ENCODE measurements at places on chromosomes 5 and 9.

DNA sequence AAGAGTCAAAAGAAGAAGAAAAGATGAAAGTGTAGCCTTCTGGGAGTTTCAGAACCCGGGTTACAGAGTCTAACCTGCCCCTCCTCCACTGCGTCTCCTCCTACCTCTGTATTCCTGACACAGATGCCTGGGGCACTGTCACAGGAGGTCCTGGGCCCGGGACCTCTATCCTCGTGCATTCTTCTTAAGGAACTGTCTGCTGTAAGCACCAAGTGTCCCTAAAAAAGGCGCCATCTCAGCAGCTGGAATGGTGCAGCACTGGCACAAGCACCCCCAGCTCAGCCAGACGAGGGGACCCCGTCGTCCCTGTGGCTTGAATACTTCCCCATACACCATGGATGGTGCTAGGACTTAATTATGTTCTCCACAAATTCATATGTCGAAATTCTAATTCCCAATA lies 35.8 kb upstream of the MVB12B start:
- no peak for DNase-seq

DNA sequence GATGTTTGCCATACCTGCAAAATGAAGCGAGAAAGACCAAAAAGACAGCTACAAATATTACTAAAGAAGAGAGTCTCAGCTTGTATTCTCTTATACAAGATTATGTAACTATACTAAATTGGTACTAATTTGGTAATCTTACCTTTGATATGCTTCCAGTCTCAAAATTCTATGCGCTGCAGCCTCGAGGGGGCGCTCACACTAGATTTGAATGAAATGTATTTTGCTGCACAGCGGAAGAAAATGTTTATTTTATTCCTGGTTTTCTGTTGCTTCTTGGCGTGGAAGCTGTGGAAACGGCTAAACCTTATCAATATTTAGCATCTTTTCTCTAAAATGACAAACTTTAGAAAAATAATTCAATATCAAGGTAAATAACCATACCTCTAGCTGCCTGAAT lies 267.0 kb upstream of the NUDT12 start:
- no peak for DNase-seq

DNA sequence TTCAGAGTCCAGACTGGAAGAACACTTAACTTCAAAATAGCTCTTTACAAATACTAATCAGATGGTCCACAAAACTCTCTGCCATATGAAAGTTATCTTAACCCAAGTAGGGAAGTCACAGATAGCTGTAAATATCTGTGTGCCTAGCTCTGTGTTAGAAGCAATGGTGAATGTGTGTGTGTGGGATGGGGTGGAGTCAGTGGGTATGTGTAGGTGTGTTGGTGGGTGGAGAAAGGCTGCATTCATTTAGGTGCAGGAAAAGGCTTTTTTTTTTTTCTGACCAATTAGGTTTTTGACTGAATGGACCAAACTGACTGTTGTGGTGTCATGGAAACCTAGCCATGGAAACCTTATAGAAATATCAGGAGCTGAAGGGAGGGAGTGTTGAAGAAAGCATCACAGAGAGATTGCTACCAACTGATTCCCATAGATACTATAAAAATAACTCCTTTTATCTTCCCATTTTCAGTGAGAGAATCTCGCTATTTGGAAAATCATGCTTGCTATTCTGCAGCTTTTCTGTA lies 156.2 kb upstream of the NR3C1 start:
- DNase-seq, result no peak

- no peak for DNase-seq
Observed at GRCh38 chr5:10307206-10308148, at the start of gene CMBL. Gene CMBL, minus strand, starts transcription at chr5:10307902. Its CDS starts 17,140 bp downstream, at chr5:10290762.

DNA sequence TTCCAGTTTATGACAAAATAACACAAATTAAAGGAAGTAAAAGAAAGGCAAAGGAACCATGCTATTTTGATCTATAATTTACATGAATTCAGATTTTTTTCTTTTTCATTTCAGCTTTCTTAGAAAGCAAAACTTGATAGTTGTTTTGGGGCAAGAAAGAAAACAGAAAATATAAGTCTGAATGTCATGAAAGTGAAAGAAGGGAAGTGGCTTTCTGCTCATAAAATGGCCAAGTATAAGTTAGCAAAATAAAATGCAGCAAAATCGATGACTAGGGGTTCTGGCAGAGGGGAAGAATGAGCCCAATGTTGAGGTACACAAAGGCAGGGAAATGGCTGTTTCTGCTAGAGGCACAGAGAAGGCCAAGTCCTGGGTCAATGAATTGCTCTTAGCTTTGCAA lies 3.0 kb upstream of the IFNW1 start:
- no peak for DNase-seq

GRCh38 chr9:94286116-94286515 lies 27.0 kb downstream of the ZNF169 start:
- DNase-seq, result no peak

DNA sequence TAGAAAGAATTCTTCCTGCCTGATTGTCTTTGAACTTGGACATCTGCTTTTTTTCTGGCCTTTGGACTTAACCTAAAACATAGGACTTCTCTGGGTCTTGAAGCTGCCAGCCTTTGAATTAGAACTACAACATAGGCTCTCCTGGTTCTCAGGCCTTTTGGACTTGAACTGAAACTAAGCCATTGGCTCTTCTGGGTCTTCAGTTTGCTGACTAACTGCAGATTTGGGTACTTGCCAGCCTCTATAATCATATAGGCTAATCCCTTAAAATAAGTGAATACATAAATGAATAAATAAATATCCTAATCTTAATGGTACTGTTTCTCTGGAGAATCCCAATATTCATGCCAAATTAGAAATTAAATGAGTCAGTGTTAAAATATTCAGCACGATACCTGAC lies 473.4 kb upstream of the PAPPA start:
- no peak for DNase-seq

GRCh38 chr5:9624196-9624947 lies 5.8 kb downstream of the TAS2R1 start:
- no peak for DNase-seq

DNA sequence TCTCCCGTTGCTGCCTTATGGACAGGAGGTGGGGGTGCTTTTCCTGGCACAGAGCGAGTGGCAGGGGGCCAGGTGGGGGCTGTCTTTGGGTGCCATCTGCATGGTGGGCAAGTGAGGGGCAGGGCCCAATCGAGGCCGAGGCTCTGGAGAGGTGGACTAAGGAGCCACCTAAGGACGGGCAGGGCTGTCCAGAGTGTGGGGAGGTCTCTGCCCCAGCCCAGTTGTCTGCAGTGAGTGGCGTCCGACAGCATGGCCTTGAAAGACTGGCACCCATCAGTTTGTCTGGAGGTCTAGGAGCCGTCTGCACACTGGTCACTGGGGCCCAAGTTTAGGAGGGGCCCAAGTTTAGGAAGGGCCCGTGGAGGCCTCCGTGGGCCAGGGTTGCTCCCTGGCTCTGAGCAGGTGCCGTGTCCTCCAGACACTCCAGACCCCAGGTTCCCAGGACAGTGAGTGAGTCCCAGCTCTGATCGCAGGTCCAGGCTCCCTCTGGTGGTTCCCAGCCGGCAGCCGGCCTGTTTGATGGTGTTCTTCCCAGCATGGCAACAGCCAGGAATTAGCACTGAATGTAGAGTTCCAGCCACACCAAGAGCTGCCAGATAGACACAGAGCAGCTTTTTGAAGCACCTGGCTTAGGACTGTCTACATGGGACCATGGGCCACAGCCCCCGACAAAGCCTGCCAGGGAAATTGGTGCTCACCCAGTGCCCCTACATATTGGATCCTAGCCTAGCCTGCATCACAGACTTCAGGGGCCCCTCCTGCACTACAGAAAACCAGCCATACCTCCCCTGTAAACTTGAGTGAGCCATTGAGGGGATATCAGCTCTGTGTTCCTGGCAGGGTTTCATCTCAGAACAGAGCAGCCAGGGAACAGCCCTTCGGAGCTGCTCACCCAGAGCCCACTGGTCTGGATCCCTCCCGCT lies 120.9 kb downstream of the WNK2 start:
- DNase-seq, result no peak

GRCh38 chr5:1060535-1060981 lies 51.3 kb downstream of the SLC12A7 start:
- DNase-seq, result no peak

DNA sequence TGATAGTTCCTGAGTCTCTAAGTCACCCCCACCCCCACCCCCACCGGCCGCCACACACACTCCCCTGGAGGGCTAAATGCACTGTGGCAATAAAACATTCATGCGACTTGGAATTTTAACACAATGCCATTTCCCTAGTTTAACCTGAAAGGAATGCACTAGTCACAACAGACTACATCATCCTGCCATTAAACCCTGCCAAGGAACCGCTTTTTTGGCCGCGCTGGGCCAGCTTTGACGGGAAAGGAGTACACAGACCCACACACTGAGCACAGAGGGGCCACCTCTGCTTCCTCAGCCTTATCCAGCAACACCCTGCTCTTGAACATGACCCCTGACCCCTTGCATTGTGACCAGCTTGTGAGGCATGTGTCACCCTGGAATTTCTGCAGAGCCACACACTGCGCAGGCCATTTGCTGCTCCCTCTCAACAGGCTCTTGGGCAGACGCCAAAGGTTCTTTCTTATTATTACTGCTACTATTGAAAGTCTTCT lies 165.3 kb downstream of the BNC2 start:
- no peak for DNase-seq

GRCh38 chr5:172845576-172845975 lies 11.5 kb downstream of the ERGIC1 start:
- no peak for DNase-seq

DNA sequence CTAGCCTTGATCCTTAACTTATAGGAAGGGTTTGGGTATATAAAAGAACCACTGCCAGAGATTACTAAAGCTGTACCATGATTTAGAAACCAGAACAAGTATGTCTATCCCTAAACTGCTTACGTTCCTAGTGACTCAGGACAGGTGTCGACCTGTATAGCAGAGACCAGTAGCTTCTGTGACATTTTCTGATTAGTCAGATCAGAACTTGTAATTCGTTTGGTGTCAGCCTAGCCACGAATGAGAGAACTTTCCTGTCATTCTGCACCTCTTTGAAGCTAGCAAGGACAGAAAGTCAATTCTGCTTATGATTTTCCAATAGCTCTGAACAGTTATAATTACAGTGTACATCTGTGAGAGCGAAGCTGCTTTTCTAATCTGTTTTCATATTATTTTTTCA lies 39.5 kb downstream of the PRKACG start:
- no peak for DNase-seq

DNA sequence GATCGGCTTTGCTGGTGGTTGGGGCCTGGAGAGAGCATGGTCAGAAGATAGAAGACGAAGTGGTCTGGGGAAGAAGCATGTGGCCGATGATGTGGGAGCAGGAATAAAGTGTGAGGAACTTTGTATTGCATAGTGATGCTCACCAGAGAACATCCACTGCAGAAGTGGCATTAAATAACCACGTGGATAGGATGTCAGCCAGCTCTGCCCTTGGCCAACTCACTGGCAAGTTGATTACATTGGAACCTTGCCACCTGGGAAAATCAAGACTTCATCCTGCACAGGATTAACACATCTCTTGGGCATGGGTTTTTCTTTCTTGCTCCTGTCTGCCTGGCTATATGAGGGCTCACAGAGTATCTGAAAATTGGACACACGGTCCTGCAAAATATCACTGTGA lies 217.4 kb downstream of the DMRT2 start:
- no peak for DNase-seq

DNA sequence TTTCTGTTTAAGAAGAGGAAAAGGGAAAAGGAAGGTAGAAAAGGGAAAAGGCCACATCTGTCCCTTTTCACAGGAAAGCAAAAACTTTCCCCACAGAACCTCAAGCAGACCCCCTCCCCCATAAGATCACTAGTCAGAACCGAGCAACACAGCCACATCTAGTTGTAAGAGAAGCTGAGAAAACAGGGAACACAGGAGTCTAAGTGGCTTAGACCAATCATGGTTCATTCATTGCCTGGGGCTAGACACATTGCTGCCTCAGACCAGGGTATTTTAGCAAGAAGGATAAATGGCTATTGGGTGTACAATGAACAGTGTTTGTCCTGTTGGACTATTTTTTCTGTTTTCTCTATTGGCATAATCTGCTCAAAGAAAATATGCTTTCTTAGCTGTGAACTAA lies 98.0 kb downstream of the ARL15 start:
- DNase-seq, result no peak

GRCh38 chr5:78253201-78253600 lies 41.3 kb downstream of the AP3B1 start:
- no peak for DNase-seq

Measured in epithelial cell of prostate (primary cell).